HuH-7 (cell line): ENCODE measurements at places on chromosomes 5 and 9.

GRCh38 chr9:99026271-99026955, 78.5 kb upstream of the TGFBR1 start:
- DNase-seq = no peak

GRCh38 chr5:73605223-73606087, 20.5 kb upstream of the ARHGEF28 start:
- no peak for DNase-seq

GRCh38 chr9:114156657-114157421, 1.5 kb downstream of the COL27A1 start:
- DNase-seq = peak; percentile 58

DNA sequence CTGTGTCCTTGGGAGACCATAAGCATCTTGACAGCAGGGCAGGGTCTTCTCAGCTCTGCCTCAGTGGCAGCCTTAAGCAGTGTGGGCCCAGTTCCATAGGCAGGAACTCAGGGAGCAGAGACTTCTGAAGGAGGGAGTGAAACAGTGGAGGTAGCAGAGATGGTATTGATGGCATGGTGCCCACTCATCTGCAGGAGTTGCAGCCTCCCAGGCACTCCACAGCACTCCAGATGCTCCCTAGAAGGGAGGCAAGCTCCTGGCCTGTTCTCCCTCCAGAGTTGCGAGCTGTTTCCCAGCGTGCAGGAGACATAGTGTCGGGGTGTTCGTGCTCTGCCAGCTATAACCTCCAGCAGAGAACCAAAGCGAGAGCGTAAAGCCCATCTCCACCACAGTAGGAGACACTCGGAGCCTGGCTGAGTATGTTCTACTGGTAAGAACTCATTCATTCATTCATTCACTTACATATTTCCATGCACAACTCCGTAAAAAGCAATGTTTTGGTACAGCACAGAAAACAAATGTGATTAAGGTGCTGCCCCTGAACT, 31.4 kb upstream of the UNC5A start:
- DNase-seq = no peak

DNA sequence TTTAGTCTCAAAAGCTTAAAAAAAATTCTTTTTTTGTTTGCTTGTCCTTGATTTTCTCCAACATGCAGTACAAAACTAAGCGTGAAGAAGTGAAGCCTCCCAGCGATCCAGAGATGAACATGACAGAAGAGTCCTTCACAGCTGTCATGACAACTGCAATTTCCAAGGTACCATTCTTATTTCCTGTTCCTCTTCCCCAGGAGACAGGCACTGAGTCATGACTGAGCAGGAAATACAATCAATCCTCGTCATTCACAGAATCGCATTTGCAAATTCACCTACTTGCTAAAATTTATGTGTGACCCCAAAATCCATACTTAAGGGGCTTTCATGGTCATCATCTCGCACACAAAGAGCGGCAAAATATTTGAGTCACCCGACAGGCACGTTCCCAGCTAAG, 77.3 kb downstream of the SLC1A1 start:
- DNase-seq = no peak

GRCh38 chr5:98934546-98934945, 5.7 kb upstream of the CHD1 start:
- no peak for DNase-seq

- no peak for DNase-seq
Observed at GRCh38 chr9:123894822-123895221, 35.1 kb downstream of the DENND1A start.

DNA sequence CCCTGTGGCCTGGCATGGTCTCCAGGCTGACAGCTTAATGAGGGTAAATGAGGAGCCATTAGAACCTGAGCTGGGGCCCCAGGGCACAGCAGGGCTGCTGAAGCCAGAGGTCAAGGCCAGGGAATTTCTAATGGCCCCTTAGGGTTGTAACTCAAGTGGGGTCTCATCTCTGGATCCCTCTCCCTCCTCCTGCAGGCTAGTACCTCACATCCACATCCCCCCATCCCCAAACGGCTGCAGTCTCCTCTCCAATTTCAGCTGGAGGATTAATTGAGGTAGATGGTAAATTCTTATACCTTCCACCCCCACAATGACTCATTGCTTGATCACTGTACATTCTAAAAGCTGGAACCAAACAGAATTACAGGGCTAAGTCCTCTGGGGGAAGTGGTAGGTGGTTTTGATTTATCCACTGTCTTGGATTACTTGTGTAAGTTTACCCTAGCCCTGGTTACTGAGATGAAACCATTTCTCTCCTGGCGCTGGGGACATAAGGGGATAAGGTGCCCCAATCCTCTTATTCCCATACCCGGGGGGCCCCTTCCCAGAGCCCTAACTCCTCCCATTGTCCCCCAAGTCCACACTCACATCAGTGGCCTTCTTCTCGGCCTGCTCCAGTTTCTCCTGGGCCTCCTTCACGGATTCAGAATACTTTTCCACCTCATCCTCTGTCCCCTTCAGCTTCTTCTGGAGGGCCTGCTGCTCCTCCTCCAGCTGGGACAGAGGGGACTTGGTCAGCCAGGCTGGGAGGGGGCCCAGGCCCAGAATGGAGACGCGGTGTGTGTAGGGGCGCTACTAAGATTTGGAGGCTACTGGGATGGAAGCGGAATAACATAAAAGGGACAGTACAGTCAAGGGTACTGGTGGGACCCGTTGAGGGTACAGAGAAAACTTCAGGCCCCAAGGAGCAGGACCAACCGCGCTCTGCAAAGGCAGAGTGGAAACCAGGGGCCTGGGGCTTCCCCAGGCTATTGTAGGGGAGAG, 875 bp downstream of the TPM2 start:
- DNase-seq = no peak

GRCh38 chr5:141858079-141858765, 20.0 kb downstream of the PCDH1 start:
- no peak for DNase-seq

DNA sequence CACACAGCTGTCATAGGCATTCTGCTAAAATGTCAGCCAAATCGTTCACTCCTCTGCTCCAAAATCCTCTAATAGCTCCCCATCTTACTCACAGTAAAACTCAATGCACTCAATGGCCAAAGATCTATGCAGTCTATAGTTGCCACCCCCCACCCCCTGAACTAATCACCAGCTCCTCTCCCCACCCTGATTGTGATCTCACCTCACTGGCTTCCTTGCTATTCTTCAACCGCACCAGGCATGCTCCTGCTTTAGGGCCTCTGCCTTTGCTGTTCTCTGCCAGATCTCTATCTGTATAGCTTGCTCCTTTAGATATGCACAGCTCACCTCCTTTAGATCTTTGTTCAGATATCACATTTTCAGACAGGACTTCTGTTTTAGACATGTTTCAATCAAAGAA, 33.2 kb upstream of the SNX2 start:
- no peak for DNase-seq

DNA sequence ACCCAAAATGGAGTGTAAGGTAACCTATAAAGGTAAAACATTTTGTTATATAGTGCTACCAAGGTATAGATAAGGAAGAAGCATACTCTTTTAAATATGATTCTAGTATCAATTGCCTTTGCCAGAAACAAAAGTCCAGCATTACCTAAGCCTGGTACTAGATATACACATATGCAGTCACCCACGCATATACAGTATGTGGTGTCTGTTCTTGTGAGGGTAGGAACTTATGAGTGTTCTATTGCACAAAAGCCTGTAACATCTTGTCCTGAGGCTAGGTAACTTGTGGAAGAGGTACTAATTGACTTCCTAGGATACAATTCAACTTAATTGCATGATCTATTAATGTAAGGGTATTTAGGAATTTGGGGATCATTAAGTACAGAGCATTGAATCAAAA, 31.3 kb upstream of the IFNE start:
- no peak for DNase-seq

GRCh38 chr9:4334410-4334813, 34.5 kb upstream of the GLIS3 start:
- DNase-seq = no peak

DNA sequence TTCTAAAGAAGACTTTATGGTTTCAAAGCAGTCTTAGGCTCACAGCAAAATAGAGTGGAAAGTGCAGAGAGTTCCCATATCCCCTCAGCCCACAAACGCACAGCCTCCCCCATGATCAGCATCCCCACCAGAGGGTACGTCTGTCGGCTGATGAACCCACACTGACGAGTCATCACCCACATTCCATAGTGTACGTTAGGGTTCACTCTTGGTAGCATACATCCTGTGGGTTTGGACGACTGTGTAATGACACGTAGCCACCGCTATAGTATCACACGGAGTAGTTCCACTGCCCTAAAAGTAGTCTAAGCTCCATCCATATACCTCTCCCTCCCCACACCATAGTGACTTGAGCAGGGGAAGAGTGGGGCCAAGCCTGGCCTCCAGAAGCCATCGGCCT, 135.7 kb upstream of the PHYKPL start:
- DNase-seq = no peak

DNA sequence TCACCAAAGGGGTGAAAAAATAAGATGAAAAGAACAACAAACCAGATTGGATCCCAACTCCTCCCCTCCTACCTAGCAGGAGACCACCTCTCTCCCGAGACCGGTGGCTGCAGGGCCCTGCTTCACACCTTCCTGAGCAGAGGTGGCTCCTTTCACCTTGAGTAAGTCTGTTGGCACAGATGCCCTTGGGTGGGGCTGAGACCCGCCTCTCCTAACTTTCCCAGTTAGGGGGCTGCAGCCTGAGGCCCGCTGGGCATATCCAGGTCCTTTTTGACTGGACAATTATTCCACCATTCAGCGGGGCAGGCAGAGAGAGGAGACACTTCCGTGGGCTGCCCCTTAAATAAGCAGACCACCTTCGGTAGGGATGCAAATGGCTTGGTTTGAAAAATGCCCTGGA, 1.3 kb downstream of the SLC25A48 start:
- DNase-seq = no peak

- no peak for DNase-seq
Observed at GRCh38 chr9:93004561-93004960, 53.9 kb upstream of the SUSD3 start.

DNA sequence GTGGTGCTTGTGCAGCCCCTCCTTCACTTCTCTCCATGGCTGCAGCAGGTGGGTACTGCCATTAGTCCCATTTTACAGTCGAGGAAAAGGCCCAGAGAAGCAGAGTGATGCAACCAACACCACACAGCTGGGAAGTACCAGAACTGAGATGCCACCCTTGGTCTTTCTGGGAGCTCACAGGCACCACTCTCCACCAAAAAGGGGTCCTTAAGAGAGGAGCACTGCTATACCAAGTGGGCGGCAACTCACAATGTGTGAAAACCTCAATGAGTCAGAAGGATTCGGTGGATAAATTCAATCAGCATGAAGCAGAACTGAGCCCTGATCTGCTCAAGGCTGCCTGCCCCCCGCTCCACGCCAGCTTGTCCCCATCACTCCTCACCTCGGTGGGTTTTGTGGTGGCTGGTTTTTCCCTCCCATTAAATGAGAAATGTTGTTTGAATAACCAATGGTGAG, 213.7 kb downstream of the FSTL4 start:
- DNase-seq = no peak

DNA sequence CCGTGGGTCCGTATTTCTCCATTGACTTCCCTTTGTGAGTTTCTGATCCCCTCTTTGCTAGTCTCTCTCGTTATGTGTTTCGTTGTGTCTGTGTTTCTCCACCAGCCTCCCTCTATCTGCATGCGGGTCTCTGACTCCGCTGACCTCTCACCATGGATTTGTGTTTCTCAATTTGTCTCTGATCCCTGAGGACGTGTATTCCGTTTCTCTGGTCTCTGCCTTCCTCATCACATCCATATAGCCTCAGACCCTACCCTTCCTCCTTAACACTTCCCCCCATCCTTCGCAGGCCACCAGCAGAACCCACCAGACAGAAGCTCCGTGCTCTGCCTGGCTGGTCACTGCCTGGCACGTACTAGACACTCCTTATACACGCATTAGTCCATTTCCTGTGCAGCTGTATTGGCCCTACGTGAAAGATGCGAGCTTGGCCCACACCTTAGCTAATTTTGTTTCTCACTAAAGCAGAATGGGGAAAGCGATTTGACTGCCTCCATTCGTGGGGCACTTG, 631 bp downstream of the B4GALT7 start:
- DNase-seq = no peak

- DNase-seq = no peak
Observed at GRCh38 chr5:170466988-170467707, 36.7 kb upstream of the KCNIP1 start.

DNA sequence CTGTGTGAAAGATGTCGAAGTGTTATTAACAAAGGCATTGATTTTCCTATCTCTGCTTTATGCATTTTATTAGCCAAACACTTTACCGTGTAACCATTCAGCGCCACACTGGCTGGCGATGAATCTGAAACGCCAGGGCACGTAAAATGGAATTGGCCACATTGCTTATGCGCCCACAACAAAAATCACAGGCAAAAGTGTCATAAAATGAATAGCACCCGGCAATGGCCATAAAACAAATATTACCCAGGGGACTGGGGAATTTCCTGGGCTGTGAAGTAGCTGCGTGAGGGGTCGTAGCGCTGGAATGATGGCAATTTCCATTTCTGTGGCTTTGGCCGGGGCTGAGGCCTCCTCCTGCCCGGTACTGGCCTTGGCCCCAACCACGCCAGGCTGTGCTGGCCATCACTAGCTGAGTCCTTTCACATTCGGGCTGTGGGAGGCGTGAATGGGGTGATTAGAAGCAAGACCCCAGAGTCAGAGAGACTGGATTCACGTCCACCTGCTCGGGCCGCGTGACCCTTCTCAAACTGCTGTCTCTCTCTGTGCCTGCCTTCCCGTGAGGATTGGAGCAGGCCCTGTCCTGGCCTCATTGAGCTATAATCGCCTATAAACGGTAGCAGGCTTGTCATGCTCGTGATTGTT, 254.5 kb downstream of the PBX3 start:
- DNase-seq = no peak

DNA sequence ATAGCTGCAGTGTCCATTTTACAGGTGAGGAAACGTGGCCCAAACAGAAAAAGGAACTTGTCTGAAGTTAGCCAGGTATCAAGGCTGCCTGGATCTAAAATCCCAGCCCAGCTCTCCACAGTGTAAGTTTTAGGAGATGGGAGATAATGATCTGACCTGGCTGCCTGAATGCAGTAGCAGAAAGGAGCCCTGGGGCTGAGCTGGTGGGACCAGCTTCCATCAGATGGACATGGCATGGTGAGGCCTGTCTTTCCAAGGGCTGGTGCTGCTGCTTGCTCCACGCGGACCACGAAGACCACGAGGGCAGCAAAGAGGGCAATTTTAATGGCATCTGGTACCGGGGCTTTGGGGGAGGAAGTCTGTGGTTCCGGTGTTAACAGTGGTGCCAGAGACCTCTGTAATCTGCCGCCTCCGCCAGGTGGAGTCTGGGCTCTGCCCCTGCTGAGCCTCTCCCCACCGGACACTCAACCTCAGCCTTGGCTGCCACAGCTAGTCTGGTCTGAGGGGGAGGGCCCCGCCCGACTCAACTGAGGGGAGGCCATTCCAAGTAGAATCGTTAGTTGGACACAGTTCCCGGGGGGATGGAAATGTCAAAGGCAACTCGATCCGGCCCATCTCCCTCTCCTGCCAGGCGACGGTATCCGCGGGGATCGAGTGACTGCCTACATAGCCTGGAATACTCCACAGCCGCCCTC, 650 bp downstream of the MYORG start:
- DNase-seq = peak; percentile 48

GRCh38 chr5:180389252-180390101, 36.3 kb upstream of the GFPT2 start:
- DNase-seq = no peak
